ENCODE measurements at places on chromosomes 1 and 21.

GRCh38 chr1:172870901-172871606 is 179.7 kb downstream of the TNFSF18 start:
- no peak for DNase-seq
- H3K27me3 ChIP-seq, result no peaks in the 10 kb centered on the region
- H3K4me3 ChIP-seq, result no peak overlapping the region
- H3K4me1 ChIP-seq, result peaks cover 7% of the 10 kb centered on the region
- H3K27ac ChIP-seq, result peak overlapping the region; percentile 54

GRCh38 chr1:185439727-185440415 is 122.8 kb upstream of the IVNS1ABP start:
- H3K4me3 ChIP-seq, result no peak overlapping the region
- DNase-seq, result peak; percentile 25
- no peaks in the 10 kb centered on the region for H3K36me3 ChIP-seq
- H3K4me1 ChIP-seq, result no peaks in the 10 kb centered on the region

- H3K27me3 ChIP-seq, result no peaks in the 10 kb centered on the region
- peak overlapping the region; percentile 94 for H3K4me3 ChIP-seq
- no peak for DNase-seq
- H3K27ac ChIP-seq, result peak overlapping the region; percentile 83
Measured at GRCh38 chr1:67684526-67685066, 405 bp upstream of the GADD45A start.

- no peaks in the 10 kb centered on the region for H3K27me3 ChIP-seq
- H3K27ac ChIP-seq, result peak overlapping the region; percentile 34
- DNase-seq, result peak; percentile 31
- peaks cover 28% of the 10 kb centered on the region for H3K4me1 ChIP-seq
- no peaks in the 10 kb centered on the region for H3K36me3 ChIP-seq
Measured at GRCh38 chr1:186511761-186512637, 51.1 kb upstream of the PDC start.

Data from naive B cell (primary cell).